Left ventricle myocardium inferior (tissue), 1 donor: ENCODE measurements at places on chromosomes 2 and 18. TPM values are rescaled to one million over a fixed set of nuclear protein-coding genes. Genes with fewer than 3 reads are reported as not detected.
A peak's percentile ranks its signal among the peaks of the same experiment; 100 is the strongest.

- DNase-seq, result no peak
Observed at GRCh38 chr2:73700661-73701447, 36.3 kb downstream of the TPRKB start.

DNA sequence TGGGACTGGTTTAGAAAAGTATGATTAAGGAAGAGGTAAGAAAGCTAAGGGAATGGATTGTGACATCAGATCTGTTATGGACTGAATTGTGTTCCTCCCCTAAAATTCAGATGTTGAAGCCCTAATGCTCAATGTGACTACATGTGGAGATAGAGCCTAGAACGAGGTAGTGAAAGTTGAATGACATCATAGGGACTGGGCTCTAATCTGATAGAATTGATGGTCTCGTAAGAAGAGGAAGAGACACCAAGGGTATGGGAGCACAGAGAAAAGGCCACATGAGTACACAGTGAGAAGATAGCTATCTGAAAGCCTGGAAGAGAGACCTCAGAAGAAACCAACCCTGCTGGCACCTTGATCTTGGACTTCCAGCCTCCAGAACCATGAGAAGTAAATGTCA, 178.3 kb downstream of the TRIB2 start:
- no peak for DNase-seq

- DNase-seq, result no peak
Observed at GRCh38 chr2:200467806-200468681, 41.8 kb downstream of the KCTD18 start.

DNA sequence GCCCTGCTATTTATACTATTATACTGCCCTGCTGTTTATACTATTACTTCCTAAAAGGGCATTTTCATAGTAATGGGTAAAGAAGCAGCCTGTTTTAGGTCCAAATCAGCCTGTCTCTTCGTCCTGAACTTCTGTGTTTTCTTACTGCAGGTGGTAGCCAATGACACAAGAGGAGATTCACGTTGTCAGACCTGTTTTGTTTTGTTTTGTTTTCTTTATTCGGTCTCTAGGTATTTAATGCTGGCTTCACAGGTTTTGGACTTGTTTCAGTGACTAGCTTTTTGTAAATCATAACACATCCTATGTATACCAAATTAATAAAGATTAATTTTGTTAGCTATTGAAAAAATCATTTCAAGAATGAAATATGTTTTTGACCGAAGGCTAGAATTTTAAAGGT, 116.4 kb downstream of the MAP3K20 start:
- no peak for DNase-seq

- no peak for DNase-seq
Observed at GRCh38 chr2:205680067-205680466, 2.2 kb upstream of the NRP2 start.

SLC19A3 gene
- 0.74 TPM for total RNA-seq

DNA sequence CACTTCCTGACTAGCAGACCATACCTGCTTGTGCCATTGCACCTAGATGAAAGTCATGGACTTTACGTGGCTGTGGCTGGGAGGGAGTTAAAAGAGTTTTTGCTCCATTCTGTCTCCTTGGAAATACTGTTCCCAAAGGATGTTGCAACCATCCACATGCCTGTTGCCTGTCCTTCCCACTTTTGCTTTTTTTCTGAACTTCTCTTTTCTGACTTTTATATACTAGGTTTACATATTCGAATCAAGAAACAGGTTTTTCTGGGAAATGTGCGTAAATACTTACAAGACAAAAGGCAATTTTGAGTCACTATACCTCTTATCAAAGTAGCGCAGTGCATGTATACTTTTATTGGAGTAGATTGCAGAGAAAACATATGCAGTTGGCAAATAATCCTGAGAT, 244.8 kb downstream of the PRKCE start:
- DNase-seq, result no peak

DNA sequence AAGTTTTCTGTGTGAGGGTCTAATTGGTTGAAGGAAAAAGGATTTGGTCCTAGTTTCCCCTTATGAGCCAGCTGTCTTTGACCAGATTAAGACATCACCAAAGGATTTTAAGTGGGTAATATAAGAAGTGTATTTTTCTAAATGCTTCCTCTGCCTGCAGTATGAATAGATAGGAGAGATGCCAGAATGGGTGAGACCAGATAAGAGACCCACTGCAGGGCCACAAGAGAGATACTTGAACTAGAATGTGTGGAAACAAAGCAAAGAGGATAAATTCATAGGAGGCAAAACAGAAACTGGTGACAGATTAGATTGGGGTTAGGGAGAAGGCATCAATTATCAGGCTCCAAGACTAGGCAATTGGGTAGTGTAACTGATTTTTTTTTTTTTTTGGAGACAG, 1.1 kb upstream of the HDHD2 start:
- no peak for DNase-seq

CCL20 gene
- total RNA-seq, result not detected

SDC1 gene
- 0.41 TPM for total RNA-seq

- no peak for DNase-seq
Observed at GRCh38 chr2:62292190-62292589, 96.3 kb downstream of the B3GNT2 start.

DNA sequence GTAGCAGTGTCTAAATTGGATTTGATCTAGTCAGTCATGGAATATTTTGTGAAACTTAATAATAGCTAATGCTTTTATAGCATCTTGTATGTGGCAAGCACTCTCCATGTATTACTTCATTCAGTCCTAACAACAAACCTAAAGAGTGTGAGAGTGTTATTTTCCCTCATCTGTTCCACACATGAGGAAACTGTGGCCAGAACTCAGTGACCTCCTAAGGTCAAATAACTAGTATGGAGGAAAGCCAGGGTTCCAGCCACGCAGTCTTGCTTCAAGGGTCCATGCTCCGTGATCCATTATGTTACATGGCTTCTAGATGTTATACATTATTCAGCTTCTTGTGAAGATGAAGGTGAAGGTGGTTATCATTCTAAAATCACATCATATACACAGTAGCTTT, 45.5 kb downstream of the TWSG1 start:
- DNase-seq, result no peak

UGT1A8 gene
- not detected for total RNA-seq

GRCh38 chr2:36733215-36733614, 36.7 kb downstream of the VIT start:
- peak; percentile 26 for DNase-seq

DNA sequence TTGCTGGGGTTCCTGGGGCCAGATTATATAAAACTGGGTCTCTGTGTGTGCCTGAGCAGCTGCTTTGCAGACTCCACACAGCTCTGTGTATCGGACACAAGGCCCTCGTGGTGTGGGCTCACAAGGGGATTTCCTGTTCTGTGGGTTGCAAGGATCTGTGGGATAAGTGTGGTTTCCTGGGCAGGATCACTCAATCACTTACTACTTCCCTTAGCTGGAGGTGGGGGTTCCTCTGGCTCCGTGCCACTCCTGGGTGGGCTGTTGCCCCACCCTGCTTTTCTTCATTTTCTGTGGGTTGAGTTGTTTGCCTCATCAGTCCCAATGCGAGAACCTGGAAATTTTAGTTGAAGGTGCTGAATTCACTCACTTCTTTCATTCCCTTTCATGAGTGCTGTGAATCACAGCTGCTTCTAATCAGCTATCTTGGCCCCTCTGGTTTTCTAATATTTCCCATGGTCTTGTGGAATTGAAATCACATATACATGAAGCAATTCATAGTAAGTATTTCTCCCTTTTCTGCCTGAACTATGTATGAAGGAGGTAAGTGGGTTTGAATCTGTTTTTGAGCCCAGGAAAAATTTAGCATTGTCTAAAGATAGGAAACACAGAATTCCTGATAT, 196.3 kb downstream of the DCDC2C start:
- DNase-seq, result no peak

GRCh38 chr2:195468771-195469170, 188.3 kb upstream of the SLC39A10 start:
- DNase-seq, result no peak

DNA sequence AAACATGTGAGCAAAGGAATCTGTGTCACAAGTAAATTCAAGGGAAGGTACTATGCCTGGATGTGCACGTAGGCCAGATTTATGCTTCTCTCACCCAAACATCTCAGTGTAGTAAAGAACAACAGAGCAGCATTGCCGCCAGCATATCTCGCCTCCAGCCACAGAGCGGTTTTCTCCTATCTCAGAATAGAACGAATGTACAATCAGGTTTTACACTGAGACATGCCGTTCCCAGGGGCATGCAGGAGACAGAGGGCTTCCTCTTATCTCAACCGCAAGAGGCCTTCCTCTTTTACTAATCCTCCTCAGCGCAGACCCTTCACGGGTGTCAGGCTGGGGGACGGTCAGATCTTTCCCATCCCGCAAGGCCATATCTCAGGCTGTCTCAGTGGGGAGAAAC, 175.3 kb downstream of the RPIA start:
- DNase-seq, result no peak

- peak; percentile 4 for DNase-seq
Observed at GRCh38 chr2:28343184-28343942, 49.3 kb upstream of the FOSL2 start.

DNA sequence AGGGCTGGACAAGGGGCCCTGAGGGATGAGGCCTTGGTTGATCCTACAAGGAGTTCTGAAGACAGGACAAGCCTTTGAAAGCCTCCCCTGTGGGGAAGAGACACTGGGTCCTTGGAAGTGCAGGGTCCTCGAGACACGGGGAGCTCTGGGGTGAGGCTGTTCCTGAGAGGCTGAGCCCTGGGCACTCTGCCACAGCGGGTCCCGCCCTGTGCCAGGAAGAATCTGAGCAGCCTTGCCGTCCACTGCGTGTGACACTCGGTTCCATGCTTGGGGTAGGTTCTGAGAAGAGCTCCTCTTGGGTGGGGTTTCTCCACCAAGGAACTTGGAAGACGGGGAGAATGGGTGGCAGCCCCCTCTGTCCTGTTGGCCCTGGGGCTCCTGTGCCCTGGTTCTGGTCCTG, 13.9 kb downstream of the SNTG2 start:
- DNase-seq, result no peak

GRCh38 chr2:234366891-234367290, 130.0 kb downstream of the ARL4C start:
- DNase-seq, result no peak

- no peak for DNase-seq
Observed at GRCh38 chr18:46899274-46899948, 17.9 kb downstream of the PIAS2 start.

GRCh38 chr2:85388878-85389538, 21.2 kb downstream of the CAPG start:
- no peak for DNase-seq

- no peak for DNase-seq
Observed at GRCh38 chr2:240556553-240557100, 1.2 kb downstream of the ANKMY1 start.

DNA sequence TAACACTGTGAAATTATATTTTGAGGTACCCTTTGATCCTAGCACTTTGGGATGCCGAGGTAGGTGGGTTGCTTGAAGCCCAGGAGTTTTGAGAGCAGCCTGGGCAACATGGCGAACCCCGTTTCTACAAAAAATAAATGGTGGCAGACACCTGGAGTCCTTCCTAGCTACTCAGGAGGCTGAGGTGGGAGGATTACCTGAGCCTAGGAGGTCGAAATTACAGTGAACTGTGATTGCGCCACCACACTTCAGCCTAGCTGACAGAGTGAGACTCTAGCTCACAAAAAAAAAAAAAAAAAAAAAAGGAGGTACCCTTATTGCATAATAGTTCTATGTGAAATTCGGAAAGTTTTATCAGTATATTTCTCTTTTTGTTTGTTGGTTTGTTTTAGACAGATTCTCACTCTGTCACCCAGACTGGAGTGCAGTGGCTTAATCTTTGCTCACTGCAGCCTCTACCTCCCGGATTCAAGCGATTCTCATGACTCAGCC, 59.2 kb upstream of the SCYGR2 start:
- DNase-seq, result no peak

CRYBA2 gene
- total RNA-seq, result not detected

ADD2 gene
- total RNA-seq, result 2.7 TPM

- DNase-seq, result no peak
Observed at GRCh38 chr2:201960305-201960704, 73.3 kb upstream of the FZD7 start.

- no peak for DNase-seq
Observed at GRCh38 chr18:70907673-70908072, 618.8 kb downstream of the SOCS6 start.

GRCh38 chr2:203804764-203805485, 62.6 kb upstream of the CTLA4 start:
- no peak for DNase-seq

GRCh38 chr2:182066400-182067087, 80.9 kb downstream of the PPP1R1C start:
- no peak for DNase-seq

DNA sequence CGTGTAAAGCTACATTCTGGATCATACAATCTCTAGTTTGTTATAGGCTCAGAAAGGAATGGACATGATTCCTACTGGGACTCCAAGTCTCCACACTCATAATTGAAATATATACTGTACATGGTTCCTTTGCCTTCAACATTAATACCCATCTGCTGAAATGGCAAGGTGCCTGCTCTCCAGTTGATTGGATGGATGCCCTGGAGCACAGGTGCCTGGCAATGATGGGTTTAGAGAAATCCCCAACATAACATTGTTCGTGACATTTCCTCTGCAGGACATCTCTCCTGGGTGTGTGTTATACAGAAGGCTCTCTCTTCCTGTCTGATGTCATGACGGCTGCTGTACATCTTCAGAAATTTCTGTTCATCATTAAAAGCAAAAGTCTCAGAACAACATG, 449.7 kb upstream of the CWC22 start:
- no peak for DNase-seq

DNA sequence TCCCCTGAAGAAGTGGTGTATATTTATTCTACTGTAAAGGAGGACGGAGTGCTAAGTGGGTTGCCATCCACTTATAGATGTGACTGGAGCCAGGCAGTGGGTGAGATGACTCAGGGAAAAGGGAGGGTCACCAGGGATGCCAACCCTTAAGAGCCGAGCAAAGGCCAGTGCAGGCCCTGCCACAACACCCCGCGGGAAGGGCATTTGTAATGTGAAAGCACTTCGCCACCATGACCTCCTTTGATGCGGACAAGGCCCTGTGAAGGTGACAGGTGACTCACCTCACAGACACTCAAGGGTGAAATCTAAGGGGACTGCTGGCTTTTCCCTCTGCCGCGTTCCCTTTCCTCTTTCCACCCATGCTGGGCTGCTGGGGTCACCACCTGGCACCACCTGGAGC, 50.2 kb upstream of the MRPL33 start:
- DNase-seq, result no peak

- no peak for DNase-seq
Observed at GRCh38 chr2:58870704-58871103, 629.6 kb upstream of the FANCL start.

GRCh38 chr2:68913359-68913758, 39.3 kb downstream of the GKN2 start:
- no peak for DNase-seq
